Renal cortical epithelial cell (primary cell): ENCODE measurements at places on chromosomes 1 and 21.

- DNase-seq, result no peak
These were observed 396.2 kb upstream of the DUSP10 start for GRCh38 chr1:222138095-222138494.

- DNase-seq, result peak; percentile 38
These were observed 513 bp downstream of the GTF2B start for GRCh38 chr1:88890791-88891317.

DNA sequence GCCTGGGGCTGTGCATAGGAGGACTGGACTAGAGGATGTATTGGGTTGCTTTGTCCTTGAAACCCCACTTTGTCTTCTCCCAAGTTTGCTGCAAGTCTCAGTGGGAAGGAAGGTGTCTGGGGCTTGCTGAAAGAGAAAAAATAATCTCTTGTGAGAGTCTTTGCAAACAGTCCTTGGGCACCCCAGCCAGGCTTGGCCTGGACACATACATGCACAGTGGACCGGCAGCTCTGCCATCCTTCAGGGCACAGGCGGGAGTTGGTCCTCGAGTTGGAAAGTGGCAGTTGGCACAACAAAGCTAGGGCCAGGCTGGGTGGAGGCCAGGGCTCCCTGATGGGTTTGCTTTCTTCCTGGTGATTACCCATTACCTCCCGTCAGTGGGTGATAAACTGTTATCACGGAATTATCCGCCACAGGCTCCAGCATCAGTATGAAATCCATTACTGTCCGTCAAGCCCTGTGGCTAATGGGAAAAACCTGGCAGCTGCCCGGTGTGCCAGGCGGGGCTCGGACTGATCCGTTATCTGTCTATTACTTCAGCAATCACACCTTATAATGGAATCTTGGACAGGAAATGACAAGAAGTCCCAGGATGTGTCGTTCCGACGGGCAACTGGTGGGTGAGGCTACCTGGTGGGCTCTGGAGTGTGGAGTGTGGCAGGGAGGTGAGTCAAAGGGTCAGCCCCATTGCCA, 265.7 kb downstream of the GRIK3 start:
- DNase-seq, result no peak

DNA sequence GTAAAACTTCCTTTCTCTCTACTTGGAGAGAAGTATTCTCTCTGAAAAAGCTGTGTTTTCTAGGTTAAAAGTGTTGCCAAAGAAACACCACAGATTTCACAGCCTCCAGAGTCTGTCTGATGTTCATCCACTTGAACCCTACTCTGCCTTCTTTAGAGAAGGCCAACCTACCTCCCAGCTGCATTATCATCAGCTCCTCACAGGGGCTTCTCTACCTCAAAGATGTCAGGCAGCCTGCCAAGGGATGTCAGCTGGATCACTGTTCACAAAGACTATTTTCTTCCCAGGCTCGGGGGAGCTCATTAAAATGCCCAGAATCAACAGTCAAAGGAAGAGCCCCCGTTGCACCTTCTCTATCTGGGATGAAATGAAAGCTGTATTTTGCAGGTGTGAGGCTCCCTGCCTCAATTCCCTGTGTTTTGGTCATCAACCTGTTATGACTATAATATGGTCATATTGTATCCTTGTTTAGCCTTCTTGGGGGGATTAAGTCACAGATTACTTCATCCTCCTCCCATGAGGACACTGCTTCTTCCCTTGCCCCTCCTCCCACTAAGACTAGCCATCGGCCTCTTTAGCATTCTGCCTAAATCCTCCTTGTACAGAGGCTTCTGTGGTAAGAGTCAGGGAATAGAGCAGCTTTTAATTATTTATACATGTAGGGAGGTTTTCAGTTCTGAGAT, 25.7 kb downstream of the ANGPTL7 start:
- DNase-seq, result no peak

GRCh38 chr1:231155808-231156207, 6.0 kb upstream of the TRIM67 start:
- no peak for DNase-seq

GRCh38 chr1:7760245-7760644, 10.9 kb upstream of the VAMP3 start:
- no peak for DNase-seq

DNA sequence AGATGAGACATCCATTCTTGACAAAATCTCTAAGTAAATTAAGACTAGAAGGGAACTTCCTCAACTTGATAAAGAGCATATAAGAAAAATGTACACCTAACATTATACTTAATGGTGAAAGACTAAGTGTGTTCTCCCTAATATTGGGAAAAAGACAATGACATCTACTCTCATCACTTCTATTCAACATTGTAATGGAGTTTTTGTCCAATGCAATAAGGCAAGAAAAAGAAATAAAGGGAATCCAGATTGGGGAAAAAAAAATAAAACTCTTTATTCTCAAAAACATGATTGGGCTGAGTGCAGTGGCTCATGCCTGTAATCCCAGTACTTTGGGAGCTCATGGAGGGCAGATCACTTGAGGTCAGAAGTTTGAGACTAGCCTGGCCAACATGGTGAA, 131.1 kb upstream of the JUN start:
- no peak for DNase-seq

DNA sequence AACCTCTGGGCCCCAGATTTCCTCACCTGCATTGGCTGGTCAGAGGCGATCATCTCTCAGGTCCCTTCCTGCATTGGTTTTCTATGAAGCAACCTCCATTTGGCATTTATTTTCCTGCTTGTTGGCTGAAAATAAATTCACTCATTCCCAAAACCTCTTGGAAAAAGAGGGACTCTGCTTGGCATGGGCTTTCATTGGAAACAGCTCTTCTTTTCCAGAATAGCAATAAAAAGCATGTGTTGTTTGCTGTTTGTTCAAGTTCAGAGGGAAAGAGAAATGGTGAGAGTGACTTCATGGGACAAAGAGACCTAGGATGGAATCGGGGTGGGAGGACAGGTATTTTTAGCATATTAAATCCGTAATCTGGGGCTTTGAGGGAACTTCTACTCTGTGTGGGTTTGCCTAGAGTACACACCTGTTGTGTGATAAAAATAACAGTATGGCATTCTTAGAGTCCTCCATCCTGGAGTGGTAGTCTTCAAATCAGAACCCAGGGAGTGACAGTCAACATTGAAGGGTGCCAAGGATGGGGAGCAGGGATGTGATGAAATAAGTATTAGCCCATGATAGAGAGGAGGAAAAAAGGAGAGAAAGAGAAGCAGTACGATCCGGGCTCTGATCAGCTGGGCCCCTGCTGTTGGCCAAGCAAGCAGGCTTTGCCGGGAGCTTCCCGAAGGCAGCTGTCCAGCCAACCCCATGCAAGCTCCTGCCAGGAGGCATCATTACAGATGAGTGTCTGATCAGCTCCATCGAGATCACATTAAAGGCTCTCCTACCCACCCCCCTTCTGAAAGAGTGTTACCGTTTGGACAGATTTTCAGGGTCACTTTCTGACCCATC, 131.9 kb upstream of the NFIA start:
- no peak for DNase-seq

DNA sequence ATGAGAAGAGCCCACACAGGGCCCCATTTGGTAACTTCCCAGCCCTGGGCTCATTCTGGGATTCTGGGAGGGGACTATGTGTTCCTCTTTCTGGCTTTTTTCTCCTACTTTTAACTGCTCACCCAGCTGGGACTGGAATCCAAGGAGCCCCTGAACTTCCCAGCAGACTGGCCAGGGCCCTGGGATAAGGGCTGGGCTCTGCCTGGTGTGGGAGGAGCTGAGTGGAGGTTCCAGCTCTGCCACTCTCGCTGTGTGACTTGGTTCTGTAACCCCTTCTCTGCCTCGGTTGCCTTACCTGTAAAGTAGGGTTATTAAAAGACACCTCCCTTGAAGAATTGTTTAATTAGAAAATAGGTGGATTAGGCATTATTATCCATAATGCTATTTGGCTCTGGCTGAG, 19.6 kb upstream of the EPB41 start:
- DNase-seq, result no peak

DNA sequence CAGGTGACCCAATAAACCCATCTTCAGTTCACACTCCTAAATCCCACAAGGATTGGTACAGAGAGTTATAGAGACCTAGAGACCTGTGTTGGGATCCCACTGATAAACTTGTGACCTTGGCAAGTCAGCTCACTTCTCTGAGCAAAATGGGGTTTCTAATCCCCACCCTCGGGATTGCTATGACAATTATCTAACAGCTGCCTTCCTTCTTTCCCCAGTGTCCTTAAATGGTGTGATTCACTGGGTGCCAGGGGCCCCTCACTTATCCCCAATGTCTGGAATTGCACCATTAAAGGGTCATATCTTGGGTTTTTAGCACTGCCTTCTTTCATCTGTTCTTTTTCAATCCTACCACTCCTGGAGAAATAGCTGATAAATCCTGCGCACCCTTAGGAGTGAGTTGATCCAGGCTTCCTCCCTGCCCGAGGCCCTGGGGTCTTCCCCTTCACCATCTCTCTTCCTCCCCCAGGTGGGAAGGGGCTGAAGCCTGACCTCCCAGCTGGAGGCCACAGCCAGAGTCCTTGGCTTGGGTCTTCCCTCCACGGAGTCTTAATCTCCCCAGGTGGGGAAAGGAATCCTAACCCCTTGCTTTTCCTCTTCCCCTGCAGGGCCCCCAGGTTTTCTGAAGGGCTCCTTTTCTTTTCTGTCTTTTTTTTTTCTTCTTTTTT, 39.7 kb downstream of the LACTBL1 start:
- DNase-seq, result no peak

GRCh38 chr1:79848316-79848715, 841.8 kb upstream of the ADGRL4 start:
- no peak for DNase-seq

DNA sequence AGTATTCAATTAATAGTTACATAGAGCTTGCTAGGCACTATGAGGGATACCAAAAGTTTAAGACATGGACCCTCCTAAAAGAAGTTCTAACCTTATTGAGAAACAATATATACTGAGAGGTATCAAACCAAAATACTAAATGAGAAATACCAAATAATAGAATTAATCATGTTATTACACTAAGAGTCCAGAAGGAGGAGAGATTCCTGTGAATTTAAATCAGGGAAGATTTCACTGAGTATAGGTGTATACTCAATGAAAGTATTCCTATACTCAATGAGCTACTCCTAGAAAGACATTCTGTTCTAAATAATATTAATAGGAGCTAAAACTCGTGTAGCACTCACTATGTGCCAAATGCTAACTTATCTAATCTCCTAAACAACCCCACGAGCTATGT, 9.4 kb downstream of the CR1L start:
- DNase-seq, result peak; percentile 10
